Activated CD8-positive, alpha-beta memory T cell treated with anti-CD3 and anti-CD28 coated beads, Interleukin-2, amount 50 U/mL, for 48 hours (primary cell): ENCODE measurements at places on chromosomes 13 and 19.

DNA sequence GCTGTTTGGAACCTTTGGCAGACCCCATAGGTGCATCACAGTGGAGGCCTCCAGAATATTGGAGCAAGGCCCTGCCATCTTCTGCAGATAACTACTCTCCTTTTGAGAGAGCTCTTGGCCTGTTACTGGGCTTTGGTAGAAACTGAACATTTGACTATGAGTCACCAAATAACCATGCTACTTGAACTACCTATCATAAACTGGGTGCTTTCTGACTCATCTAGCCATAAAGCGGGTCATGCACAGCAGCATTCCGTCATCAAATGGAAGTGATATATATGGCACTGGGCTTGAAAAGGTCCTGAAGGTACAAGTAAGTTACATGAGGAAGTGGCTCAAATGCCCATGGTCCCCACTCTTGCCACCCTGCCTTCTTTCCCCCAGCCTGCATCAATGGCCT, 782.5 kb upstream of the SLITRK6 start:
- no peak for DNase-seq

GRCh38 chr19:45994456-45994997, 740 bp upstream of the CCDC61 start:
- no peak for DNase-seq

DNA sequence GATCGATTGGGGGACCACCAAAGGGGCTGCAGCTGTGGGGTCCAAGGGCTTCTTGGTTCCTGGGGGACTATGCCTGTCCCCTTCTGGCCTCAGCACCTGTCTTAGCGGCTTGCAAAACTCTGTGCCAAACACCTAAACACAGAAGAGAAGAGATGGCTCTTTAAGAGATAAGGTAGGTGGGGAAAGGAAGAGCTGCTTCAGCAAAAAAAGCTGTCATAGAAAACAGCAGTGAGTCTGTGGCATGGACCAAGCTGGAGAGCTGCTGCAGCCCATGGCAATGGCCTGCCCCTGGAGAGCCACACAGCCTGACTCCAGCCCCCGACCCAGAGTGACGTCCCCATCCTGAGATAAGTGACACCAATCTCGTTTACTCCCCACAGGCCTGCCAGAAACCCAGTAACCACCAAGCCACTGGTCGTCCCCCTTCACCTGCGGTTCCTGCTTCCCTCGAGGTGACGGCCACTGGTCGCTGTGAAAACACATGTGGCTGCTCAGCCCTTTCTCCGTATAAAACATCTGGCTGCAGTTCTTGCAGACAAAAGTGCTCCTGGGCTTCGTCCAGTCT, 25.0 kb upstream of the NAPA start:
- no peak for DNase-seq

- no peak for DNase-seq
Measured at GRCh38 chr19:45047188-45047797, 8.4 kb downstream of the CLASRP start.

GRCh38 chr13:77701305-77701704, 3.8 kb downstream of the SLAIN1 start:
- DNase-seq = no peak

DNA sequence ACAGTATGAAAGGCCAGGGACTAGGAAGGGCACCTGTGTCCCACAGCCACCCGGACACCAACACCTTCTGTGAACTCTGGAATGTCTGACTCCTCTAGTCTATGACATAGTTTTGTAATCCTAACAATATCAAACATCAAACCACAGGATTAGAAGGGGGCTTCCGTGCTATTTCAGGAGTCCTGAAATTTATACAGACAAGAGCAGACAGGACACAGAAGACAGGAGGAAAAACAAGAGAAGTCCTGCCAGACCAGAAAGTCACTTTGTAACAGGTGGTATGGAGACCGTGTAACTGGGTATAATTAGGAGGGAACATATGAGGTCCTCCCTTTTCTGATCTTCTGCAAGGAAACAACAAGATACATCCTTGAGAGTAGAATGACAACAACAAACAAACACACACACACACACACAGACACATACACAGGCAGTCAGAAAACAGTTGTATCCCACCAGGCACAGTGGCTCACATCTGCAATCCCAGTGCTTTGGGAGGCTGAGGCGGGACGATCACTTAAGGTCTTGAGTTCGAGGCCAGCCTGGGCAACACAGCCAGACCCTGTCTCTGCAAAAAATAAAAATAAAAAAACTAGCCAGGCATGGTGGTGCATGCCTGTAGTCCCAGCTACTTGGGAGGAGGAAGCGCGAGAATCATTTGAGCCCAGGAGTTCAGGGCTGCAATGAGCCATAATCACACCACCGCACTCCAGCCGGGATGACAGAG, 13.1 kb downstream of the INSR start:
- no peak for DNase-seq

- DNase-seq = no peak
Measured at GRCh38 chr13:30936971-30937370, 4.5 kb downstream of the TEX26 start.

DNA sequence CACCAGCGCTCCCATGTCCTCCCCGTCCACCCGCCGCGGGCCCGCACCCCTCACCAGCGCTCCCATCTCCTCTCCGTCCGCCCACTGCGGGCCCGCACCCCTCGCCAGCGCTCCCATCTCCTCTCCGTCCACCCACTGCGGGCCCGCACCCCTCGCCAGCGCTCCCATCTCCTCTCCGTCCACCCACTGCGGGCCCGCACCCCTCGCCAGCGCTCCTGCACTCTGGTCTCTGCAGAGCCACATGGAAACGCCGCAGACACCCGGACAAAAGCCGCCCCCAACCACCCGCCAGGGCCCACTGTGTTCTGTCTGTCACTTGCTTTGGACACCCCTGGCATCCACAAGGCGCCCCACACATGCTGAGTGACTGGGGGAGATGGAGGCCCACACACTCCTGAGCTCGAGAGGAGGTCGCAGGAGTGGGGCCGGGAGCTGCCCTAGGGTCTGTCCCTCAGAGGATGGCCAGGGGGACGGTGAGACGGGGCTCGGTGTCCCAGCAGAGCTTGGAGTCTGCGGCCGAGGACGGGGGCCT, 7.4 kb downstream of the CFD start:
- no peak for DNase-seq

DNA sequence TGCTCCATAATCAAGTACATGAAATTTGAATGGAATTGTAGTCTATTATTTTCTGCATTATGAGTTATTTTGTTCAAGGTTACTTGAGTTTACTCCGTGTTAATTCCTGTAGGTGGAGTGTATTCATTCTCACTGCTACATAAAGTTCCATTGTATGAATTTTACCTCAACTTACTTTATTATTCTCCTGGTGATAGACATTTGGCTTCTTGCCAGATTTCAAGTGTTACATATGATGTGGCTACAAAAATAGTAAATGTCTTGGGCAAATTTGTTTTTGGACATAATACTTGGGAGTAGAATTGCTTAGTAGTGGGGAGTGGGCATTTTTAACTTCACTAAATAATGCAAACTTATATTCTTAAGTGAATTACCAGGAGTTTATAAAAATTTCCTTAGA, 328.9 kb downstream of the SHISA2 start:
- DNase-seq = no peak

- DNase-seq = peak; percentile 87
Measured at GRCh38 chr13:42574435-42575311, 721 bp downstream of the TNFSF11 start.

- DNase-seq = no peak
Measured at GRCh38 chr13:50334115-50334778, 319.0 kb downstream of the KCNRG start.

DNA sequence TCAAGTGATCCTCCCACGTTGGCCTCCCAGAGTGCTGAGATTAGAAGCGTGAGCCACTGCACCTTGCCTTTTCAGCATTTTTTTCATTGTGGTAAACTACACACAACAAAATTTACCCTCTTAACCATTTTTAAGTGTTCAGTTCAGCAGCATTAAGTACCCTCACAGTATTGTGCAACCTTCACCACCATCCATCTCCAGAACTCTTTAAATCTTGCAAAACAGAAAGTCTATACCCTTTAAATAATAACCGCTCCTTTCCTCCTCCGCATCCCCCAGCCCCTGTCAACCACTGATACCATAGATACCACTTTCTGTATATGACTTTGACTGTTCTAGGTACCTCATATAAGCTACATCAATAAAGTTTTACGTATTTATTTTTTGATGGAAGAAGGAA, 20.8 kb upstream of the CASP14 start:
- no peak for DNase-seq

DNA sequence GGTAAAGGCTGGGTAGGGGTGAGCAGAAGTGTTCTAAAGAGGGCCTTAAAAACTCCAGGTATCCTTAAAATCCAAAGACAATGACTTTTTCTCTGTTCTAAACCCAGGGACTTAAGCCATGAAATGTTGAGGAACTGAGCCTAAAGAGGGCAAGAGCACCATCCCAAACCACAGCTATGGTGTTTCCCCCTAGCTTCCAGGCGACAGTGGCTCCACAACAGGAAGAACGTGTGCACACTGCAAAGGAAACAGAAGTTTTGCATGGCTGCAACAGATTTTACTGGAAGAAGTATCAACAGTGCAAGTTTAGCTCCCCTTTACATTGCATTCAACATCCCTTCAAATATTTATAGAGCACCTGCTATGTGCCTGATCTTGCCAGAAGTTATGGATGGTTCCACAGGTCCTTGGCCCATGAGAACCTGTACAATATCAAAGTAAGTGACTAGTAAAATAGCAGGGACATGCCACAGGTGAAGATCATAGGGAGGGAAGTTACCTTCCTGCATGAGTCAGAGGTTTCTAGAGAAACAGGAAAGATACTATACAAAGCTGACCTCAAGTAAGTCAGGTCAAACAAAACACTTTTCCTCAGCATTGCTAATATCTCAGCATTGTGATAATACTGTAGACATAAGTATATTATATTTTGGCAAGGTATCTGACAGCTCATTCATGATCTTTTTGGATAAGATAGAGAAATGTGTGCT, 8.4 kb upstream of the KCTD12 start:
- DNase-seq = no peak

DNA sequence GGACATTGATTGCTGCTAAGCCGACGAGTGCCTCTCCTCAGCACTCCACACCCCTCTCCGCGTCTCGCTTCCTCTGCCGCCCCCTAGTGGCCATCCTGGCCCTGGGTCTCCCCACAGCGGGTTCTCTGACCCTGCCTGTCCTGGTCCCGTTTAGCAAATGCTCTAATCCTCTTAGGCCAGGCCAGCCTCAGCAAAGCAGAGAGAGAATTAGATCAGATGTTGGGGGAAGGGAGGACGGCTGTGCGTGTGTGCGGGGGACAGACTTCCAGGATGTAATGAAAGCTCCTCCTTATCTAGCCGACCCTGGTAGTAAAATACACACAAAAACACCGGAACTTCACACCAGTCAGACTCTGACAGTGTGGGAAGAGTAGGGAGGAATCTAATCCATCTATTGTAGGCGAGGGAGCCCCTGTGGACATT, 4.5 kb downstream of the TPRX2 start:
- peak; percentile 99 for DNase-seq

- DNase-seq = no peak
Measured at GRCh38 chr13:35238274-35238673, 238.2 kb downstream of the MAB21L1 start.

DNA sequence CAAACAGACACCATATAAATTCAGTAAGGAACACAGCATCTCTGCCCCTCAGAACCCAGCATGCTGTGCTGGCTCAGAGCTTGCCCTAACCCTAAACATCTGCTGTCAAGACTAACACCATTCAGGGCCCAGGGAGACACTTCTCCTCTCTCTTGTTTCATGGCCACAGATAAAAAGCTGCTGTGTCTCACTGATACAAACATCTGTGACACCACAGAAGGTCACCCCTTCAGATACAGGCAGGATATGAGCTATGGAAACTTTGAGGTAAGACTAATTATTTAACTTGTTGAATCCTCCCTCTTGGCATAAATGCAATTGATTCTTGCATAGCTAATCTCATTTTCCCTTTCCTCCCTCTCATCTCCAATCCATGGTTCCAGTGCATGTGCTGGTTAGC, 61.6 kb upstream of the GPR12 start:
- DNase-seq = no peak

DNA sequence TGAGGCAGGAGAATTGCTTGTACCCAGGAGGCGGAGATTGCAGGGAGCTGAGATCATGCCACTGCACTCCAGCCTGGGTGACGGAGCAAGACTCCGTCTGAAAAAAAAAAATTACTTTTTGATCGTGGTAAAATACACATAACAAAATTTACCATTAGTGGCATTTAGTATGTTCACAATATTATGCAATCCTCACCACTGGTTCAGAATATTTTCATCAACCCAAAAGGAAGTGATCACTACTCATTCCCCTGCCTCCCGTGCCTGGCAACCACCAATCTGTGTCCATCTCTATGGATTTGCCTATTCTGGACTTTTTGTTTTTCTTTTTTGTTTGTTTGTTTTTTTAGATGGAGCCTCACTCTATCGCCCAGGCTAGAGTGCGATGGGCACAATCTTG, 1.2 kb upstream of the PALM3 start:
- DNase-seq = no peak

DNA sequence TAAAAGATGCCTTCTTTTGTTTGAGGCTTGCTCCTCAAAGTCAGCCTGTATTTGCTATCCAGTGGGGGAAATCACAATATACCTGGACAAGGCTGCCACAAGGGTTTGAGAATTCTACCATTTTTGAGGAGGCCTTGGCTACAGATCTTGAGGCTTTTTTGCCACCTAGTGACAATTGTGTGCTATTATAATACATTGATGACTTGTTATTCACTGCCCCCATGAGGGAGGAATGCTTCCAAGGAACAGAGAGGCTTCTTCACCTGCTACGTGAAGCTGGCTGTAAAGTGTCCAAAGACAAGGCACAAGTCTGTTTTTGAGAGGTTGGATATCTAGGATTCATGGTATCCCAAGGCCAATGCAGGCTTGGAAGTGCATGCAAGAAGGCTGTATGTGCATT, 72.5 kb downstream of the ZNF708 start:
- DNase-seq = no peak

DNA sequence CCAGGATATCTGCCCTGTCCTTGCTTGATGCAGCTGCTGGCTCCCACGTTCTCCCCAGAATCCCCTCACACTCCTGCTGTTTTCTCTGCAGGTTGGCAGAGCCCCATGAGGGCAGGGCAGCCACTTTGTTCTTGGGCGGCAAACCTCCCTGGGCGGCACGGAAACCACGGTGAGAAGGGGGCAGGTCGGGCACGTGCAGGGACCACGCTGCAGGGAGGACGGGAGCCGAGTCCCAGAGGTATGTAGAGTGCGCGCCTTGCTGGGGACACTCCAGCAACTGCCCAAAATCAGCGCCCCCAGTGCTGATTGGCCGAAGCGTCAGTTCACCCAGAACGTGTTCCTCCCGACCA, 30.3 kb upstream of the MIER2 start:
- no peak for DNase-seq
